ENCODE measurements at places on chromosomes 2 and 18. TPM values are rescaled to one million over a fixed set of nuclear protein-coding genes. Genes with fewer than 3 reads are reported as not detected.

TNFAIP6 gene
- 51.9 TPM for total RNA-seq

STK36 gene
- total RNA-seq, result 65.6 TPM

C2orf76 gene
- 8.6 TPM for total RNA-seq

SCYGR4 gene
- not detected for total RNA-seq

C18orf54 gene
- total RNA-seq, result 12.7 TPM

NEUROD1 gene
- total RNA-seq, result not detected

CCDC68 gene
- total RNA-seq, result 7.4 TPM

POTEI gene
- not detected for total RNA-seq

FZD7 gene
- total RNA-seq, result 35.8 TPM

FEV gene
- total RNA-seq, result not detected

RUFY4 gene
- not detected for total RNA-seq

BBS5 gene
- 7.3 TPM for total RNA-seq

ATP6V1B1 gene
- total RNA-seq, result 0.09 TPM

WDR54 gene
- total RNA-seq, result 16.9 TPM

MYO3B gene
- total RNA-seq, result 0.33 TPM

RAB27B gene
- total RNA-seq, result 1.7 TPM

SCN9A gene
- 14.0 TPM for total RNA-seq

All from fibroblast of the aortic adventitia (primary cell).